ENCODE measurements at places on chromosomes 4 and X.
A peak's percentile ranks its signal among the peaks of the same experiment; 100 is the strongest.

DNA sequence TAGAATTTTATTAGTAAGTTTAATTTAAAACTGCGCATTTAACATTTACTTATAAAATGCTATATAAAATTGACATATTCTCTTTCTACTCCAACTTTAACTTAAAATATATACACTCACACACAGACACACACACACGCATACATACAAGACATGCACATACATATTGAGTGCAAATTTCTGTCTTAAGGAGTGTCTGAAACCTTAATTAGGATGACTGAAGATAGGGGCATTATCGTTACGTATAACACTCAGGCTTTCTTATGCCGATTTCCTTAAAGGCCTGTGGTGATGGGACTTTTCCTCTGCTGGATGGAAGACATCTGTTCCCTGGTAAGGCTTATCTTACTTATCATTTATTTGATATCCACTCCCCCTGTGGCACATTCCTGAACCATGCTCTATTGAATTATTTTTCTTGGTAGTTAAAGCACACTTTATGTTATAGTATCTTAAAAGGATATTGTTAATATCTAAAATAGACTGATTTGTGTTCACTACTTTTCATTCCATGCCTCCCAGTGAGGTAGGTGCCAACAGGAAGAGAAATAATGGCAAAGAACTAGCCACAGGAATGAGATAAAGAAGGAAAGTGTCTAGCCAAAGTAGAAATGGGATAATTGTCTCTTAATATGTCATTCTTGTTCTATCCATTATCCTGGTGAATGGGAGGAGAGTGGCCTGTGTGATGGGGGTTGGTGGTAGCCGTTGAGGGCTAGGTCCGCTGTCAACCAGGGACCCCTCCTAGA, 92.9 kb upstream of the GPRIN3 start:
- no peak for DNase-seq

- DNase-seq: no peak
Observed at GRCh38 chr4:126057371-126057770, 742.6 kb downstream of the FAT4 start.

GRCh38 chr4:187663076-187663475, 332.5 kb upstream of the ZFP42 start:
- no peak for DNase-seq

- no peak for DNase-seq
Observed at GRCh38 chrX:6505960-6506359, 29.0 kb downstream of the VCX3A start.

- peak; percentile 3 for DNase-seq
Observed at GRCh38 chrX:17535229-17535628, 160.2 kb downstream of the NHS start.

GRCh38 chr4:82104578-82104977, 269.2 kb downstream of the HNRNPD start:
- DNase-seq: no peak

DNA sequence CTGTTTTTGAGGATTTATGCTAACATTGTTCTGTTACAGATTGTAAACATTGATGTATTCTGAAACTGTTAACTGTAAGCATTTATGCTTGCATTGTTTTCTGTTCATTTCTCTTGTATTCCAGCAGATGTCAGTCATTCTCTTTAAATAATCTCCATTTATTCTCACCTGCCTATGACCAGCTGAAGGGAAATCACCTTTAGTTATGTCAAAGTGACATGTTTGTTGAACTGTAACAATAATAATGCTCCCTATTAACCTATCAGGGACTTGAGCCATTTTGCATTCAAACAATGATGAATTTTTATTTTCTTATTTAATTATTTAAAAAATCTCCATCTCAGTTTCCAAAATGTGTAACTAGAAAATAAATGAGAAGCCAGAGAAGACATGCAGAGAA, 58.0 kb downstream of the SPCS3 start:
- no peak for DNase-seq

DNA sequence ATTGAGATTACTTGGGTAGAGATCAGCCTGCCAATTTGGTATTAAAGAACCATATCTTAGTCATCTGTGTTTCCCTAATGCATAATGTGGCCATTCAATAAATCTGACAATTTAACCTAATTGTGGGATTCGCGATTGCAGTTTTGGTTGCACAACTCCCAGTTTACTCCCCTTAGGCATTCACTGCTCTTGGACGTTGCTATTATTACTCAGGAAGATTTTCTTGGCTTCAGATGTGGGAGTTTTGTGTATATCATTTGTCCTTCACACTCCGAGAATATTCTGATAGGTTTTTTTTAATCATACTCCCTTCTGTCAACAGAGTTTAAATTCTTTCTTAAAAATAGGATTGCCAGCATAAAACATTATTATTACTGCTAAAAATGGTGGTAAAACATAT, 22.0 kb upstream of the TRPC3 start:
- DNase-seq: no peak

GRCh38 chr4:163542275-163542674, 47.8 kb downstream of the TMA16 start:
- no peak for DNase-seq

DNA sequence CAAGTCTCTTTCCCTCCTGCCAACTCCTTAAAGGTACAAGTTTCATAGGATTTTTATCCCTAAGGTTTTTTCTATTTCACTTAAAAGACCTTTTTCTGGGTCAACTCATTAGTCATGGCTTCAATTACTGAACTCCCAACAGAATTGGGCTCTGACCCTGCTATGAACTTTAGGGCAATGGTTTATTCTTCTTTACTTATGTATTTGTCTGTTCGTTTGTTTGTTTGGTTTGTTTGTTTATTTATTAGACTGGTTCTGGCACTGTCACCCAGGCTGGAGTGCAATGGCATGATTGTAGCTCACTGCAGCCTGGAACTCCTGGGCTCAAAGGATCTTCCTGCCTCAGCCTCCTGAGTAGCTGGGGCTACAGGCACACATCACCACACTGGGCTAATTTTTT, 5.9 kb upstream of the NOCT start:
- DNase-seq: no peak

- DNase-seq: no peak
Observed at GRCh38 chrX:71216485-71216884, 6.5 kb upstream of the GJB1 start.

DNA sequence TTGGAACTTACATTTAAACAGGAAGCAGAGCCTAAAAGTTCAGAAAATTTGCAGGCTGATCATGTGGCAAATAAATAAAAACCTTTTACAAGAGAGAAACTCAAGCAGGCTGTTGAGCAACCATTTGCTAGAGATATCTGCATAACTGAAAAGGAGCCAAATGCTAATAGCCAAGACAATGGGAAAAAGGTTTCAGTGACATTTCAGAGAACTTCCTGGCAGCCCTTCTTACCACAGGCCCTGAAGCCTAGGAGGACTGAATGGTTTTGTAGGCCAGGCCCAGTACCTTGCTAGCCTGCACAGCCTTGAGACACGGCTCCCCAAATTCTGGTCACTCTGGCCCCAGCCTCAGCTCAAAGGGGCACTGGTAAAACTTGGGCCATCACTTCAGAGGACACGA, 945.1 kb downstream of the ADGRL3 start:
- no peak for DNase-seq

DNA sequence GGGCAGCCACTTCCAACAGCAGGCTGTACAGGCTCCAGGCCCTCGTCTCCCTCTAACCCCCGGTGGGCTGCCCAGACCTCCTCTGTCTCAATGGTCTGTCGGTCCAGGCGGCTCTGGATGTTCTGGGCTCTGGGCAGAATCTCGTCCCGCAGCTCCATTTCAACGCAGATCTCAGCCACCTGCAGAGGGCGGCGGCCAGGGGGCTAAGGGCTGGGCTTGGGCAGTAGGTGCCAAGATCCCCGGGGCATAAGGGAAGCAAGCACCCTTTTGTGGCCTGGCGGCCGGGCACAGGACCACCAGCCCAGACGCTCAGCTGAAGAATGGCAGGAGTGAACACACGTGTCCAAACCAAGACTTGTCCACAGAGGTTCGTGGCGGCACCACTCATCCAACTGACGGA, 9.2 kb downstream of the AVPR2 start:
- no peak for DNase-seq

GRCh38 chrX:48540028-48540375, 488 bp downstream of the TBC1D25 start:
- DNase-seq: peak; percentile 32

DNA sequence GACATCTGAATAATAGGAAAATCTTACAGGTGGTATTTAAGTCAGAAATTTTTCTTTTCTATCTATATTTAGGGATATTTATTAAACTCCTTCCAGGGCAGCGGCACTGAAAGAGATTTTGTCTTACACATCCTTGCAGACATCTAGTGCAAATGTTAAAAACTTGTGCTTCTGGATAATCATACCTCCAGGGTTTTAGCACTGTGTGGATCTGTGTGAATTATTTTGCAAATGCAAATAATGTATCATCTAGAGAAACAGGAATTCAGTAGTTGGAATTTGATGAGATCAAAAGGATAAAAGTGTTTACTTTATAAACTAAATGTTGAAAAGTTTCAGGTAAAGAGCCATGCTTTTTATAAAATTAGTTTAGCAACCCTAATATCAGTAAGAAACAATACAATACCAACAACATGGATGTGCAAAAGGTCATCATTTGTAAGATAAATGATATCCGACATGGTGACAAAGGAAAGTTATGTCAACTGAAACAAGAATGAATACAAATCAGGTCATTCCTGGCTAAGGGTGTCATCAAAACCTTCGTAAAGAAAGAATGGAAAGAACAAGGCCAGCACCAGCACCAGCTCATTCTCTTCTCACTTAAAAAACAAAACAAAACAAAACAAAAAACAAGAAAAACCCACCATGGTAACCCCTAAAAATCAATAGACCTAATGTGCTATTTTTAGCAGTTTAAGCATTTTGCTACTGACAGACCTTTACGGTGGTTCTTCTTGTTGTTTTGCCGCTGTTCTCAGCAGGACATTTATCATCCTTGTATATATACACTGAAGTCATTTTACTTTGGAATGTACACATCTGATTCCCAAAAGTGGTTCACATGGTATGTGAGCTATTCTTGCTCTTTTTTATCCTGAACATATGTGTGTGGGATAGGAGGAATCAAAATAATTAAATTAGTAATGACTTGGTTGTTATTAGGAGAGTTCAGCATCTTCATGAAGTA, 219.7 kb upstream of the NDST3 start:
- DNase-seq: no peak

DNA sequence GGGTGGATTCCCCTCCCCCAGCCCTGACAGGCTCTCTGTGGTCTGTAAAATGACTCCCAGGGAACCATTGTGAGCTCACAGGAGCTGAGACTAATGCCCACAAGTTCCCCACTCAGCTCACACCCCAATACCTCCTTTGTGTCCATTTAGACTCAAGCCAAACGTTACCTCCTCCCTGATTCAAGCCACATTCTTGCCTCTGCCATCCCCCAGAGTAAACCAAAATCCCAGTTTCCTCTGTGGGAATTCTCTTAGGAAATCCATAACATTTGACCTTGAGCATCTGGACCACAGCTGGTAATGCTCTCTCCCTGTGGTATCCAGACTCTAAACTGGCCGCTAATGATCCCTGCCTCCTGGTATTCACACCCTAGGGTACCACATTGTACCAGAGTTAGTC, 26.3 kb upstream of the KDM5C start:
- no peak for DNase-seq

DNA sequence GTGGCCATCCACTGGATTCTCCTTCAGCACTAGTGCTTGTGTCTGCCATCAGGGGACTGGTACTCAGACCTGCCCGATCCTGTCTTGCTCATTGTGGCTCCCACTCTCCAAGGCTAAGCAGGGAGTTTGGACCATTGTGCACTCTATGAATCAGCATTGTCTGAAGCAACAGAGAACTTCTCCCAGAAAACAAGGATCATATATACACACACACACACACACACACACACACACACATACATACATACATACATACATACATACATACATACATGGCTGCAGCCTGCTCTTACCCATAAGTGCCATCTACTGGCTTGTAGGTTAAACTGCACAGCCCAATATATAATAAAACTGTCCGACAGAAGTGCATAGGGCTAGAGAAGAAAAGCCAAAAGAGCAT, 345.3 kb upstream of the LCORL start:
- DNase-seq: no peak

DNA sequence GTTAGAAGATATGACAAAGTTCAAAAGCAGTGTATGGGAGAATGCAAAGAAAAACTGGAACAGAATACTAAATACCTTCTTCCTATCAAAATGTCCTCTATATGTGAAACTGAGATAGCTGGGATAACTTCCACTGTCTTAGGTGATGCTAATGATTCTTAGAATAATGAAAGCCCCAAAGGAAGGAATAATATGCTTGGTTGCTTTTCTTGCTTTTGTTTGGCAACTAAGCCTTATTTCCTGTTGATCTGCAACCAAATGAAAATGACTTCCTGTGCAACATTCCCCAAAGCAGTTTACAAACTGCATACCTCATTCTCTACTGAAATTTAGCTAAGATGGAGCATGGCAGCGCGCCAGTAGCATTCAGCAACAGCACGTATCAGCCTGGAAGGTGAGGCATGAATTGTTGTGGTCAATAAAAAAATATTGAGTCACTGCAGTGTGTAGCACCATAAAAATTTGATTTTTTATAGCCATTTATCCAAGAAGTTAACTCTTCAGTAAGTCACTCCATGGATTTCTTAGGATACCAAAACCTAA, 18.7 kb downstream of the NDNF start:
- DNase-seq: no peak

- DNase-seq: no peak
Observed at GRCh38 chrX:130885996-130886395, 17.0 kb downstream of the ENOX2 start.

DNA sequence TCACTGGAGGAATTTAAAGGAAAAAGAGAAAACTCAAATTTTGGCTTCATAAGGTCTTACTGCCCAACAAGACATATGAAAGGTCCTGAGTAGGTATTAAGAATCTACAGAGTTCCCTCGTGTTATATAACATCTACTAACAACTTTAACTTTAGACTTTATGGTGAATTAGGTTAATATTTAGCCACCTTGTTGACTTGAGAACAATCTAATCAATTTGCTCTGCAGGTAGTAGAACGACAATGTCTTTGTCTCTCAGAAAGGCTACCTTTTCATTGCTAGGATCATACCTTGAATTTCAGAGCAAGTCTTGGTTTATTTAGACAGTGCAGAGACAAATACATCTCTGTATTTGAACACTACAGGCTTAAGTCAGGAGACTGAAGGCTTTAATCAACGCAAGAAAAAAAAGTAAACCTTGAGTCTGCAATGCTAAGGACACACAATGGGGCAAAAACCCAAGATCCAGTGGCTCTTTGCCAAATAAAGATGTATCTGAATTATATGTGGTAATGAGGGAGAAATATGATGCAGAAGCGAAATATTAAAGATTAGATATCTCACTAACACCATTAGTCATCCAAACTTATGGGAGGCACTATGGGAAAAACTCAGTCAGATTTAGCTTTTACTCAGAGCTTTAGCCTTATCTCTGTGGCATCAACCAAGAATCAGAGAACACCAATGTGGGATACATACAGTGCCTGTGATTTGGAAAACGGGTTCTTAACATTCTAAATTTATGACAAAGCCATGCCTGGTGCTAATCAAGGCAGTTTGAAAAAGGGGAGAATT, 93.6 kb upstream of the FTHL17 start:
- DNase-seq: no peak

DNA sequence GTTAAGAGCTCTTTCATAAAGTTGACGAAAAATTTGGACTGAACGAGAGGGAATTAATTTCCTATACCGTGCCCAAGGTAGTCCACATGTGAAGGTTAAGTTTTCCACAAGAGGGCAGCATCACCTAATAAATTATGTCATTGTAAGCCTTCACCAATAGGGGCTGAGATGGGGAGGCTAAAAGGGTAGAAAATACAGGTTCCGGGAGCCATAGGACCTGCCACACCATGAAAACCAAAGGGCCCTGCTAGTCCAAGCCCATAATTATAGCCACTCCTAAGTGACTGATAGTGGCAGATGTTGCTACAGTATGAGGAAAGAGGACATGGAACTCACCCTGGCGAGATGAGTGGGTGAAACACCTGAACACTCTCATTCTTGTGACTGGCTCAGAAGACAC, 122.2 kb downstream of the SHROOM4 start:
- no peak for DNase-seq
